NCI-H2107 (cell line): ENCODE measurements at places on chromosomes 13 and 19.

GRCh38 chr13:24221007-24221406 is 60.5 kb downstream of the SPATA13 start:
- no peak for DNase-seq

- no peak for DNase-seq
Observed at GRCh38 chr19:48624791-48625723, 5.8 kb downstream of the SPHK2 start.

DNA sequence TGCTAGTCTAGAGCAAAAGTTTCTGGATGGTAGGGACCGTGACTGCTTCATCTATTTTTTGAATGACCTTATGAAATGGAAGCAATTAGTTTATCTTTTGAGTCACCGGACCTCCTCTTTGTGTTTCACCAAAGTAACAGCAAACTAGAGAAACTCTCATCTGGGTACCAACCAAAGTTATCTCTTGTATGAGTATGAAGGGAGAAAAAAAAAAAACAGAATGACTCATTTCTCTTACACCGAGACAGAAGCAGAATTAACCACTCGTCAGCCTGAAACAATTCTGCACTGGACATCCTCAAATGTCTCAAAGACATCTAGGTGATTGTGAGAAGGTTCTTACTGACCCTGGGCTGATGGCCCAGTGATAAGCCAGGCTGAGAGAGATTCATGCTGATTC is 18.3 kb downstream of the ZNF100 start:
- no peak for DNase-seq

- DNase-seq: no peak
Observed at GRCh38 chr19:11984986-11985385, 20.1 kb downstream of the ZNF763 start.

- DNase-seq: no peak
Observed at GRCh38 chr19:6608940-6609339, 18.0 kb upstream of the CD70 start.

- no peak for DNase-seq
Observed at GRCh38 chr19:14434543-14435319, 1.6 kb downstream of the PKN1 start.

GRCh38 chr19:4018775-4019504 is 11.4 kb downstream of the PIAS4 start:
- DNase-seq: no peak

DNA sequence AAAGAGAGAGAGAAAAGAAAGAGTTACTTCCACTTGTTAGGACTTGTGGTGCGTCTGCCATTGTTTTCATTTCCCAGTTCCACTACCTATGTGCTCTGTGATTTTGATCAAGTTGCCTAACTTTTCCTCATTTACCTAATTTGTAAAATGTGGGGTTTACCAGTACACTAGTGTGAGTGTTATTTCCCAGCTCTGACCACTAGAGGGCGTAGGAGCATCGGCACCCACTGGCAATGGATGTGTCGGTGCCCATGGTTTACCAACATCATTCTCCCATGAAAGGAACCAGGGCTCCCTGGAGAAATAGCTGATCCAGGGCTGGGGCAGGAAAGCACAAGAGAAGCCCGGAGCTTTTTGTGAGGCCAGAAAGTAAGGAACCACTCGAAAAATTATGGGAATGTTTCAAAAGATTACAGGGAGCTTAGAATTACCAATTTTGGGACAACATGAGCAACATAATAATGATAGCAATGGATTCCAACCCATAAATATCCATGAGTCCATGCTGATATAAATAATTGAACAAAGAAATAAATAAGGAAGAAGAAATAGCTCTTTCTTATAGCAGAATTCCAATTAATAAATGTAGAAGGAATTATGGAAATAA is 15.1 kb upstream of the CEACAM4 start:
- peak; percentile 37 for DNase-seq

DNA sequence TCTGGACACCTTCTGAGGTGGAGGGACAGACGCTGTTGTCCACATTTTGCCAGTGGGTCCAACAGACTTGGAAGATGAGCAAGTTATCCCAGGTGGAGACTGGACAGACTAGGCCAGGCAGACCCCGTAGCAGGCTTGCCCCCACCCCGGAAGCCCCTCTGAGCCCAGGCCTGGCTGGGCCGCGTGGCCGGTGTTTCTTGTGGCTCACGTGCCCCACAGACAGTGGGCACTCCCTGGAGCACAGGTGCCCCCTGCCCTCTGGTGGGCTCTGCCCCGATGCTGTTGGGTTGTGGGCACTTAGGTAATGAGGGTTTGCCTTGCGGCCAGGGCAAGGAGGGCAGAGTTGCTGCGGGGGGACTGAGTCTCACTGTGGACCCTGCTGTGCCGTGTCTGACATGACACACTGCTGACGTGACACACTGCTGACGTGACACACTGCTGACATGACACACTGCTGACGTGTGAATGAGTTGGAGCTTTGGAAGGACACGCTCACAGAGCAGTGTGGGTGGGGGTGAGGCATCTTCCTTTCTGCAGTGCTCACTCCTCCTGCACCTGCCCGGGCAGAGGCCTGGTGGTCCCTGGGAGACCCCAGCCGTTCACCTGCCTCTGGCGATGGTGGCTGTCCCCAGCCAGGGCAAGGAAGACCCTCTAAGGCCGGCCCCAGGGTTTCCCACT is 25.1 kb downstream of the DOT1L start:
- no peak for DNase-seq

DNA sequence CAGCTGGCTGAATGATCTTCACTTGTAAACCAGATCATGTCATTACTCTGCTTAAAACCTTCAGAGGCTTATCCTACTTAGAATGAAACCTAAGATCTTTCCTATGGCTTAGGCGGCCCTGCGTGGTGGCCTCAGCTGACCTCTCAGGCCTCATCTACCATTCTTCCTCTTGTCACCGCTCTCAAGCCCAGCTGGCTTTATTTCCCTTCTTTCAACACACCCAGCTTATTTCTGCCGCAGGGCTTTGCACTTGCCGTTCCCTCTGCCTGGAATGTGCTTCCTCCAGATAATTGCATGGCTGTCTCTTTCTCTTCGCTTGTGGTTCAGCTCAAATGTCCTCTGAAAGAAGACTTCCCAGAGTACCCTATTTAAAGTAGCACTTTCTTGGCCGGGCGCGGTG is 3.6 kb upstream of the ASF1B start:
- no peak for DNase-seq

GRCh38 chr19:47075179-47075810 is 26.9 kb upstream of the TMEM160 start:
- DNase-seq: no peak

DNA sequence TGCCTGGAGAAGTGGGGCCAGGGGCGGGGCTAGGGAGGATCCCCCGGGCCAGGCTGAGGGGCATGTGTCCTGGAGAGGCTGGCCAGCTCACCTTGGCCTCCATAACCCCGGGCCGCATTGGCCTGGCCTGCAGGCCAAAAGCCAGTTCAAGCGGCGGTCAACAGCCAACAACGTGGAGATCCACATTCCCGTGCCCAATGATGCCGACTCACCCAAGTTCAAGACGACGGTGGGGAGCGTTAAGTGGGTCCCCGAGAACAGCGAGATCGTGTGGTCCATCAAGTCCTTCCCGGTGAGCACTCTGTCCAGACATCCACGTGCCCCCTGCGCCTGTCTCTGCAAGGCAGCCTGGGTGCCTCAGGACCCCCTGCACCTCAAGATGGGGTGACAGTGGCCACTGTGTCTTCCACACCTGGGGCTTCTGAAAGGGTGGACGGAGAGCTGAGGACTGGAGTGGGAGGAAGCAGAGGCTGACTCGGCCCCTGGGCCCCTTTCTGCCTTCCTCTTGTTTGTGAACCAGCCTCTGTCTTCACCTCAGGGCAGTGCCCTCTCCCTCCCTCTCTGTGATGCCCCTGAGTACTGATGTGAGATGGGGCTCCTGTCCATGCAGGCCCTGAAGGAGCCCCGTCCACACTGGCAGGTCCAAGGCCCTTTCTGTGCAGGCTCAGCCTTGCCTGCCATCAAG is 31.1 kb downstream of the AP1M1 start:
- no peak for DNase-seq

DNA sequence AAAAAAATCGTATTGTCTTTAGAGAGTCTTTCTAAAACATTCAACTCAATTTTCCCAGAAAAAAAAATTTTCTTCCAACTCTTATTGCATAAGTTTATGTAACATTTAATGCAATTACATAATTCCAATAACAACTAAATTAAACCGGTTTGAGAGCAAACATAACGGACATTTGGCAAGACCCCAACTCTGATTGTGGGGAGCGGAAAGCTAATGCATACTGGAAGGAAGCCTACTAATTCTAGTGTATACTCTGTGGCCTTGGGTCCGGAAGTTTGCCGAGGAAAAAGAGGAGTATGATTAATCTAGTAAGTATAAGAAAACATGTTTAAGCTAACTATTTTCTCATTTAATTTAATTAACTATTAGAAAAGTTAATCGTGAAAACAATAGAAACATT is 21.3 kb upstream of the MIR17HG start:
- DNase-seq: no peak

DNA sequence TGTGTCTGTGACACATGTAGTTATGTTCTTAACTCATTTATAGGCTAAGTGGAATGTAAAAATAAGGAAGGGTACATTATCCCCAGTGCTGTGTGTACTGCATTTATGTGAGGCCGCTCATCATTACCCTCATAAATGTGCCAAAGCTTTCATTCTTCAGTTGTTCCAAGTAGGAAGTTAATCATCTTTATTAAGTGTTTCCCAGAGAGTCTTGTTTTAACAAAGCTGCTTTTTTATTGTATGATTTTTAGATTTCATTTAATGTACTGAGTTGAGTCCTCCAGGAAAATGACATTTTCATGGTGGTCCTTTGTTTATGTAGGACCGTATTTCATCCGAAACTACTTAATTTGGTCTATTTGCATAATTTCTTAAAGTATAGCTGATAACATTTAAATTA is 379.8 kb downstream of the DLEU7 start:
- no peak for DNase-seq

DNA sequence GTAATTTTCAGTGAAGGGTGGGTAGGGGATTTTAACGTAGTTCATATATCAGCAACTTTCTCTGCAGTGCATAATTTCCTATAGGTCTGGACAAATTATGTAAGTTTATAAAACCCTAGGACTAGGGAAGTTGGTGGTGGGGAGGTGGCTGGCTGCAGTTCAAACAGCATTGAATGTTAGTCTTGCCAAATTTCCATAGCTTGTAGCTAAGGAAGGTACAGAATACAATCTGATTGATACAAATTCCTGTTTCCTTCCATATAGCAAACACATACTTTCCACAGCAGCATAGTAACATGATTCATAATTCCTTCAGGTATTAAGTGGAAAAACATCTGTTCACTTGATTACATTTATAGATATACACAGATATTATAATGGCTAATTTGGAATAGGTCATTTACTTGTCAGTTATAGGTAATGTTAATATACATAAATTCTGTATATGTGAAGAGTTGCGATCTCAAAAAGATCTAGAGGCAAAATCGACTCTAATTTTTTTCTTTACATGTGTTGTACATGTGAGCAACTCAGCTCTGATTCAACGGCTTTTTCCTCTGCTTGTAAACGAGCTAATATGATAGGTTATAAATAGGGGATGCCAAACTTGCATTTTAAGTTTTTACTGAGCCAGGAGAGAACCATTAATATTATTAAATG is 233.4 kb upstream of the CSNK1A1L start:
- no peak for DNase-seq

GRCh38 chr19:35264268-35265125 is 4.3 kb upstream of the USF2 start:
- DNase-seq: no peak

DNA sequence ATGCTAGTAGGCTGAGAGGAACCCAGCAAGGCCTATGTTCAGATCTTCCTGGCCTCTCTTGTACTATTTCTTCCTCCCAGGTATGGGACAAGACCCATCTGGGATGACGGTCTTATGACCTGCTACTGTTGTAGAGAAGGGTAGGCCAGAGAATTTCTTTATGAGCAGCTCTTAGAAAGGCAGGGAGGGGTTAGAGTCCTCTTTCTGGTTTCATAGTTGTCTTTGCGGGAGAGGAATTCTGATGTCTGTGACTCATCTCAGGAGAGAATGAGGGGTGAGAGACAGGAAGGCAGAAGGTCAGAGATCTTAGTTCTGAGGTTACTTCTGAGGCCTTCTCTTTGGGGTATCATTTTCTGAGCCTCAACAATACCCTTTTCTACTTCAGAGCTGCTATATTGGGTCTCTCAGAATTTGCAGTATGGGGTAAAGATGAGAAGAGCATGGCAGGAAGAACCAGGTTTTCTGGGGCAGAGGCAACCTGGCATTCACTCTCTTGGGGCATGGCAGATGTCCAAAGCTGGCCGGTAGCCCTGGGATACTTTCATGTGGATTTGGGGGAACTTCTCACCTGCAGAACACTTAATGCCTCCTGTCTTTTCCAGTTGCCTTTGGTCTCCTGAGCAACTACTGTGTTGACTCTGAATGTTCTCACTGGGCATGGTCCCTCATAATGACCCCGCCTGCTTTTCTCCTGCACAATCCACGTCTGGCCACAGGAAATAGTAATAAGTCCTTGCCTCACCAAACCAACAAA is 154.4 kb downstream of the GGACT start:
- no peak for DNase-seq

DNA sequence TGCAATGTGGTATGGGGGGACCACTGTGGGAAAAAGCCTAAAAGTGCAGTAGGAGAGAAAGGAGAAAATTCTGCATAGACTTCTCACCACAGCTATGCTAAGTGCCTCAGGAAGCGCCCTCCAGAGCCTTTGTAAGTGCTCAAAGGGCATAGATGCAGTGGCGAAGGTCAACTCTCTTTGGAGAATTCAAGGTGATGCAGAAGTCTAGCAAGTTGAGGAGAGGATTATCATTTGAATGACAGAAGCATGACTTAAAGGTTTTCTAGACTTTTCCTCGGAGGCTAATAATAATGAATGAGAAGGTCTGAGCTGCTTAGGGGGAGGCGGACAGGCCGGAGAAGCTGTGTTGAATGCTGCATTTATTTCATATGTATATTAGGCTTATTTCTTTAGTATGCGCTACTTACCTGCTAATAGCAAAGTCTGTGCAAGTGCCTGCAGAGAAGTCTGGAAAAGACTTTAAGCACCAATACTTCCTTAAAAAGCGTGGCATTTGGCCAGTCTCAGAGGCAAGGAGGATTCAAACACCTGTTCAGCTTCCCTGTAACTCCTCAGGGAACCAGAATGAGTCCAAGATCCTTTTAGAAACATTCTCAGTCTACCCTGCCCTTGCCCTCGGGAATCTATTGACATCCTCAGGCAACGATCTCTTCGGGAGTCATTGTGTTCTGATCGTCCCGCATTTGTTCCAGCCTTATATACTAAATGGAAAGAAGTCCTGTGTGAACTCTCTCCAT is 56.2 kb downstream of the FLT1 start:
- no peak for DNase-seq

DNA sequence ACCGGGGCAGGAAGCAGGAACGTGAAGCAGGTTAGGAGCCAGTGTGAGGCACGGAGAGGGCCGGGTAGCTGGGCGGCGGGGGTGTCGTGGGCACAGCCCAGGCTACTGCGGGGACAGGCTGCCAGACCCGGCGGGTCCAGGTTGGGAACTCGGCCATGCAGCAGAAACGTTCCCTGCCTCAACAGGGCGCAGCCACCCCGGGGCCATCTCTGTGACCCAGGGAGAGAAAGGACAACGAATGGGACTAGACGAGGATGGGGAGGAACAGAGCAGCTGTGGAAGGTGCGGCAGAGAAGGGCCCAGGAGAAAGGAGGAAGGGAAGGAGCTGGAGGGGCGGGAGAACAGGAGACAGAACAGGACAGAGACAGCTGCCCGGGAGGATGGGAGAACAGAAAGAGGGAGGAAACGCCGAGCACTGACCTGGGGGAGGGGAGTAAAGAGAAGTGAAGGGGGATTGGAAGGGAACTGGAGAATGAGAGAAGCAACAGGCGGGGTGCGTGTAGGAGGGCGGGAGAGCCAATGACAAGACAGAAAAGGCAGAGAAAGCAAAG is 12.9 kb upstream of the GARIN5A start:
- no peak for DNase-seq

GRCh38 chr19:8681345-8682029 is 17.1 kb downstream of the ACTL9 start:
- DNase-seq: no peak
